Fibroblast of gingiva (primary cell): ENCODE measurements at places on chromosomes 6 and 20.

DNA sequence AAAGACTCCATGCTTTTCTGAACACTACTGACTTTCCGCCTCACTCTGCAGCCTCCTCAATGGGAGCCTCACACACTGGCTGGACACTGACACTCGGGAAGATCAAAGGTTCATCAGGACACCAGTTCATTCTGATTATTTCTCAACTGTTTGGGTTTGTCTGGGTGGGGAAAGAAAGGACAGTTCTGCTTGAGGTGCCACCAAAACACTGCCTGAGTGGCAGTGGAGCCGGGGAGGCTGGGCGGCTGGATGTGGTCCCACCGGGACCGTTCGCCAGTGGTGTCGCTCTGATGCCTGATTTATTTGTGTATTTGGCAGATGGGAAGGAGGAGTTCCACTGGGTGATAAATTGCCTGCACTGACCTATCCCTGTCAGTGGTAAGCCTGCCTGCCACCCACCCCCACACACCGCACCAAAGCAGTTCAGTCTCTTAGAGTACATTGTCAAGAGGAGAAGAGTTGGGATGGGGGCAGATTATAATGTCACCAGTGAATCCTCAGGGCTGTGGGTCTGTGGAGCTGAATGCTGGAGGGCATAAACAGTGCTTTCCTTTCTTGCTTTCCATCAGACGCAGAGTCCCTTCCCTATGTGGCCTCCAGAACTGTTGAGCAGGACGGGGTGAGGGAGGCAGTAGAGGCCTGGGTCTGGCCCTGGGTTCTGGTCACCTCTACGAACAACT is 49.8 kb downstream of the EDN1 start:
- no peak for DNase-seq

GRCh38 chr20:10919396-10920140 is 245.8 kb upstream of the JAG1 start:
- DNase-seq, result peak; percentile 60

GRCh38 chr6:115613488-115613887 is 447.2 kb downstream of the FRK start:
- peak; percentile 86 for DNase-seq

DNA sequence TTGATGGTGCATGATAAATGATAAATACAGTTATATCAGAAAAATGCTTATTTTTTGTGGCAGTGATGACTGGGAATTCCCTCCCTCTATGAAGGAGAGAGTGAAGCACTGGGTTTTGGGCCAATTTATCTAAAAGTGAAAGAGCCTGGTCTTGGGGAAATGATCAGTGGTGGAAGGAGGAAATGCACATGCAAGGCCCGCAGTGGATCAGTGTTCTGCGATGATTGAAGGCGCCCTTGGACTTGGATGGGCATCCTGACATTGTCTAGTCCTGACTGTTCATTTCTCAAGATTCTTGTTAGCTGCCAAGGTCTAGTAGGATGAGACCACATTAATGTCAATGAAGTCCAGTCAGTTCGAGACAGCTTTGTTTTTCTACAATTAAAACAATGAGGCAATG is 272.0 kb upstream of the SLC35B3 start:
- no peak for DNase-seq

DNA sequence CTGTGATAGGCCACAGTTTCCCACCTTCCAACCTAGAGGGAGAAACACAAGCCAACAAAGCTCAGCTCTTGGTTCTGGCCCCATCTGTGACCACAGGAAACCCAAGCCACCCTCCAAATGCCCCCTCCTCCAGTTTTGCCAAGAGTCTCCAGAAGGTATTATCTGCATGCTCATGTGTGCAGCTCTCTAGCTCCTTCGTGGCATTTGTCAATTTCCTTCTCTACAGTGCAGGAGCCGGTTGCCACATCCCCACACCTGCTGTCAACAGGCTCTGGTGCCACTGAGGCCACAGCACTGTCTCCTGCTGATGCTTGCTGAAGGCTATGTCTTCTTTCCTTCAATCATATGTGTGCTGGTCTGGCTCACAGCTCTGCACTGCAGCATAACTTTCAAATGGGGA is 177.2 kb downstream of the CLIC5 start:
- DNase-seq, result no peak

- no peak for DNase-seq
Observed at GRCh38 chr20:44703183-44703925, 11.8 kb upstream of the CCN5 start.

DNA sequence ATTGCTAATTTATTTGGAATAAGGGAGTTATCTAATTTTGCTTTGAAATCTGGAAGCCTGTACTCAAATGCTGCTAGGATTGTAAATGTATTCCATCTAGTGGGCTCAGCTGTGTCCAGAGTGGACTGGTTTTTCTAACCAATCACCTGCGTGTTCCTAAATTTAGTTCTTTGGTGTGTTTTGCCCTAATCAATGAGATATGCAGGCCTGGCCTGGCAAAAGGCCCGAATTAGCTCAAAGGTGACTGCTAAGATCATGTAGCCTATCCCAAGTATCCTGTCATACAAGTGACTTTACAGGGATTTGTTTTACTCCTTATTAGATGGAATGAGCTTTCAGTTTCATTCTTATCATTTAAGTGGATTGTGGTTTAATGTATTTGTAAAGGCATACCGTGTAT is 51.3 kb upstream of the ARMC2 start:
- no peak for DNase-seq
